CD4-positive, alpha-beta T cell treated with Interleukin-17A for 1 hour (primary cell): ENCODE measurements at places on chromosomes 11 and 22.

- DNase-seq: no peak
Observed at GRCh38 chr11:123576501-123576900, 77.9 kb downstream of the SCN3B start.

- no peak for DNase-seq
Observed at GRCh38 chr11:103281301-103281700, 172.1 kb downstream of the DYNC2H1 start.

GRCh38 chr11:6418557-6419008, 311 bp downstream of the APBB1 start:
- no peak for DNase-seq

GRCh38 chr11:111735262-111736116, 30.7 kb downstream of the PPP2R1B start:
- no peak for DNase-seq

GRCh38 chr22:20575724-20576444, 68.5 kb downstream of the MED15 start:
- DNase-seq: no peak

- DNase-seq: no peak
Observed at GRCh38 chr11:34169686-34170085, 64.3 kb downstream of the NAT10 start.

GRCh38 chr11:64665411-64665821, 57.6 kb downstream of the NRXN2 start:
- no peak for DNase-seq
